ACHN (cell line): ENCODE measurements at places on chromosomes 5 and 9.

DNA sequence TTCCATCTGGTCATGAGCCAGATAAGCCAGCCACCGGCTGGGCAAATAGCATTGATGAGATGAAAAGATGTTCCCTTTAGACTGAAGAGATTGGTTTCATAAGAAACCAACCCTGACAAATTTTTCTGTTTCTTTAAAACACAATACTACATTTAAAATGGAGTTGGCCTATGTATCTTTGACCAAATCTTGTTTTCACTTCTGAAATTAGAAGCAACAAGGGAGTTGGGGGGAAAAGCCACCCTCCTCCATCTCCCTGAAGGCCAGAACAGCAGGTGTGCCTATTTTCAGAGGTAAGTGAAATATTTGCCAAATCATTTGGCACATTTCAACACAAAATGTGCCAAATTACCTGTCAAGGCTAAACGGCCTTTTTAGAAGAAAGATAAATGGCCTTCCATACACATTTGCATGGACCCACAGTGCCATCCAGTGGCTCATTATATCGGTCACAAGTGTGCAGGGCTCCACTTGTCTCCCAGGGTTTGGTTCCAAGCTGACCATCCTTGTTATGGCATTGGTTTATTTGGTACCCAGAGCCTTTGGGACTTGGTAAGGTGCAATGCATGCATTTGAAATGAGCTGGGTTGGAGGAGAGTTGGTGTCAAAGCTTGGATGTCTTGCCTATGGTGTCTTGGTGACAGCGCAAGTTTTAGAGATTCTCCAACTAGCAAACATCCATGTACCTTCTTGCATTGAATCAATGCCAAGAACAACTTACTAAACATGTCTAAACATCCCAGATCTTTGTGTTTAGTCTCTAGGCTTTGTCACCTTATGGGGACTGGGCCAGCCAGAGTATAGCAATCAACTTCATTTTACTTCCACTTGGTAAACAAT, 372.0 kb upstream of the KIF2A start:
- DNase-seq, result peak; percentile 64

- peak; percentile 85 for DNase-seq
Observed at GRCh38 chr5:137220523-137220927, 278.6 kb downstream of the SPOCK1 start.

- peak; percentile 19 for DNase-seq
Observed at GRCh38 chr9:113579283-113580040, 115.9 kb downstream of the RGS3 start.

GRCh38 chr9:107044872-107045271, 181.9 kb downstream of the ZNF462 start:
- no peak for DNase-seq

DNA sequence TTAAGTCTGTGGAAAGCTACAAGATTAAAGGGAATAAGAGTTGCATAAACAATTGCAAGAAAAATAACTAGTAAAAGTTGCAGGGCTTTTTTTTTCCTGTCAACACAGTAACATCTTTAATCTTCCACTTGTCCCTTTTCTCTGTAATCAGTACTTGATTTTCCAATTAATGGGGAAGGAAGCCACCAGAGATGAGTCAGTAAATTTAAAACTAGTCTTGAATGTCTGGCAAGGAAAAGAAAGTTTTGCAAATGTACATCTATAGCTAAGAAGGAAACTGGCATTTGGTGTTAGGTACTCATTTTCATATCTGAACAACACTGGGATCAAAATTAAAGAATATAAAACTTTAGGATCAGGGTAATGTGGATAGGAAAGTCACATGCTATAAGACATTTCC, 17.1 kb downstream of the DAP start:
- no peak for DNase-seq

DNA sequence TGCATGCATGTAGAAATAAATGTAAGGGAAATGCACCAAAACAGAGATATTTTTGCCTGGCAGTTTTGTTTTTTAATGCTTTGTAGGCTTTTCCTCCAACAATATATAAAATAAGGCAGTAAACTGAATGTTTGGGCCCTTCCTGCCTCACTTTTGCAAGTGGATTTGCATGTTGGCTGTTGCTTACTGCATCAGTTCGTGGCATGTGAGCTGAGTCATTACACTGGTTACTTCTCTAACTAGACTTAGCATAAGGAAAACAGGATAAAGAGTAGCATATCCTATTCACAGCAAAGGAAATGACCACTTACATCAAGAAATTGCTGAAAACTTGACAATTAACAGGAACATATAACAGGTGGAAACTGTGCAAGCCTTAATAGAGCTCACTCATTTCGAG, 113.4 kb downstream of the TLE1 start:
- no peak for DNase-seq

GRCh38 chr9:92666912-92667532, 2.9 kb downstream of the IPPK start:
- DNase-seq, result no peak

- peak; percentile 39 for DNase-seq
Observed at GRCh38 chr5:170757182-170757601, 26.3 kb upstream of the GABRP start.

- no peak for DNase-seq
Observed at GRCh38 chr5:100004969-100005368, 530.2 kb upstream of the FAM174A start.

DNA sequence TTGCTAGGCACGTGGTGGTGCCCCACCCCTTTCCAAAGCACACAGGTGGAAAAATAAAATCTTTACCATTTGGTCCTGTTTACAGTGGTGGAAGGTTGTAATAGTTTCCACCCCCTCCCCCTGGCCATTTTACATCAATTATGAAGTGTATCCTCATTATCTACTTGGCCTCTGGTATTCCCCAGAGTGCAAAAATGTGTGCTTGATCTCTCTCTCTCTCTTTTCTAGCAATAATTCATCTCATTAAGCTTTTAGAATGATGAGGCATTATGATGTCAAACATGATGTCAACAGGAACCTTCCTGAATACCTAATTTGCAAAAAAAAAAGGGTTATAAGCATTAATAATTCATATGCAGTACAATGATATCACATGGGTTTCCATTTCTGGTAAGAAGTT, 3.1 kb downstream of the PDE8B start:
- DNase-seq, result no peak

- DNase-seq, result no peak
Observed at GRCh38 chr9:94445863-94446262, 109.0 kb upstream of the PCAT7 start.

GRCh38 chr5:163914910-163915309, 409.5 kb downstream of the MAT2B start:
- no peak for DNase-seq

DNA sequence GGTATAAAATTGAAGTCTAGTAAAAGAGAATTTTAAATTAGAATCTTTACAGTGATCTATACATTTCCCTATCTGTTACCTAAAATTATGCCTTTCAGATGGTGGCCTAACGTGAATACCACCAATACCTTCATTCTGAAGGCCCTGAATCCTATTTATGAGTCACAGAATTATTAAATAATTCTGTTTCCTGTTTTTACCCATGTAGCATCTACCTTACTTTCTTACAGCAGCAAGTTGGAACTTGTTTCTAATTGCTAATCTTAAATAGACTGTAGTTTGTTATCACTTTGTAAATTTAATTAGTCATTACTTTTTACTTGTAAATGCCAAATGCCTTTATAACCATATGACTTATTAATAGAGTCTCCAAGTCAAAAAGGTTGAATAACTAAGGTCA, 135.0 kb downstream of the PDE4D start:
- DNase-seq, result no peak

DNA sequence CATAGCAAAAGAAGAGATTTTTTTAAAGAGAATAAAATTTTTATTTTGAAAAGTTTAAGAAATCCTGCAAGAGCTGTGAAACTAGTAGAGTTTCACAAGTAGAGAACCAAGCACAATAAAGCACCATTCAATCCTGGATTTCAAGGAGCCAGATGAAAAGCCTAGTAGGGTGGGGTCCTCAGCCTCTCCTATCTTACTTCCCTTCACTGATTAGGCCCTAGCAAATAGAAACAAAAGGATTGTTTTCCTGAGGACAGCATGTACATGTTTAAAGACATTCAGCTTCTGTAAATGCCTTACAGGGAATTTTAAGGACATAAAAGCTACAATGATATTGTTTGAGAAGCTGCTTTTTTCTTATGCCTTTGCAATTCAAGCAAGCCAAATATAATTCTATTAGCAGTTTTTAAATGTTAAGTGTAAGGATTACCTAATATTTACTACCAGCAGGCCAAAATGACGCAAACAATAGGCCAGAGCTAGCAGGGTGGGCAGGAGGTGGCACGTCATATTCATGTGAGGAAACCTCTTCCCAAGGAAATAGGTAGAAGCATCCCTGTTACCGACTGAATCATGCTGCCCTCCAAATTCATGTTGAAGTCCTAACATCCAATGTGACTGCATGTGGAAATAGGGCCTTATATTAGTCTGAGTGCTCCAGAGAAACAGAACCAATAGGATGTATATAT, 337.6 kb downstream of the MLLT3 start:
- DNase-seq, result no peak

- DNase-seq, result no peak
Observed at GRCh38 chr9:77438653-77439052, 209.5 kb downstream of the GNA14 start.

- DNase-seq, result peak; percentile 6
Observed at GRCh38 chr5:178625679-178626483, 969 bp downstream of the CLK4 start.

DNA sequence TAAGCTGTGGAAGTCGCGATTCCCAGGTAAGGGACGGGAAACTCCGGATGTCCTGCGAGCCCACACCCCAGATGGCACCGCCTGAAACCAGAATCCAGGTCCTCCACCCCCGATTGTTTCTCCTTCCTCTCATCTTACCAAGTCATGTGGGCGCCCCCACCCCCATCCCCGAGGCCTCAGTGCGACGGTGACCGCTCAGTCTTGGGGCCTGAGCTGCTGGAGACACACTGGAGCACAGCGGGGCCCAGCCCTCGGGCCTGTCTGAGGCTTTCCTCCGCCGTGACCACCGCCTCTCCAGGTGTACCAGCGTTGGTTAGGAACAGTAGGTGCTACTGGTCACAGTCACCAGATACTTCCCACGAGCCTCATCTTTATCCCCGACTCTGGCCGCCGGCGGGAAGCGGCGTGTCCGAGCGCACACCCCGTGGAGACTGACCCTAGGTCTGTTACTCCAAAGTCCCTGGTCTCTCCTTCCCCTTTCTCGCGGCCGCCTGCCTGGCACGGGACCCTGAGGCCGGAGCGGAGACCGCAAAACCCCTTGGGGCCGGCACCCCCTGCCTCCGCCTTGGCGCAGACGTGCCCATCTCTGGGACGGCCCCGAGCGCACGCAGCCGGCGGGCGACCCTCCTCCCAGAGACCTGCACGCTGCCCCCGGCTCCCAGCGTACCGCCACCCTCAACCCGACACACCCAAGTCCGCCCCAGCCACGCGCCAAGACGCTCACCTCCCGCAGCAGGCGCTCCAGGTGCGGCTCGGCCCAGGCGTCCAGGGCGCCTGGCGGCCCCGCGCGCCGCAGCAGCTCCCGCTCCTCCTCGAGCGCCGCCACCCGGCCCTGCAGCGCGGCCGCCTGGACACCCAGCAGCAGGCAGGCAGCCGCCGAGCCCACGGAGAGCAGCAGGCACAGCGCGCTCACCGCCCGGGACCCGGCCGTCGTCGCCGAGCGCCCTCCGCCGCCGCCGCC, 733 bp downstream of the COL23A1 start:
- no peak for DNase-seq

GRCh38 chr5:139975942-139976341, 67.2 kb downstream of the NRG2 start:
- no peak for DNase-seq

- no peak for DNase-seq
Observed at GRCh38 chr9:14903040-14903439, 7.2 kb downstream of the FREM1 start.

GRCh38 chr5:133397990-133398645, 214.2 kb downstream of the FSTL4 start:
- no peak for DNase-seq

- no peak for DNase-seq
Observed at GRCh38 chr9:7967851-7968250, 168.3 kb upstream of the DMAC1 start.

DNA sequence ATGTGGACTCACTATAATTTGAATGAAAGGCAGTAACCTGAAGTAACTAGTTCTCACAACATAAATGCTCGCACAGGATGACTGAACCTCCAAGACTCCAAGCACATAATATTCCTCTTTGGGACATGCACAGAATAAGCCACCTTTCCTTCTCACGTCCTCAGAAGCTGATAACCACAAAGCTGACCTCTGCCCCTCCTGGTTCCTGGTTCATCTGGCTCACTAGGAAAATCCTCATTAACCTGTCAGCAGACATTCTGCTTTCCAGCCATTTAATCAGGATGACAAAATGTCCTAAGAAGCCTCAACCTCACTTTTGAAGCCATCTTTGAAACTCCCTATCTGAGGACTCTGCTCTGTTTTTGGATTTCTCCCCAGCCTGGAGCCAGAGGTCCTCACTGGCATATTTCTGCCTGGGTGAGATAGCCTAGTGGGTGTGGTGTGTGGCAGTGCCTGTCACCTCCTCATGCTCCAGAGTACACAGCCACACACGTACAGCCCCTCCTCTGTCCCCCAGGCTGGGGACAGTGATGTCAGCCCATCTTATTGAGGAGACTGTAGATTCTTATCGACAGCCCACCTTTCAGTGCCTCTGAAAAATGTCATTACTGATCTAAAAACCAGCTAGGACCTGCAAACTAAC, 10.3 kb downstream of the ANKH start:
- DNase-seq, result no peak

GRCh38 chr5:87110721-87111120, 157.0 kb upstream of the RASA1 start:
- no peak for DNase-seq
